ENCODE measurements at places on chromosomes 2 and 18. TPM values are rescaled to one million over a fixed set of nuclear protein-coding genes. Genes with fewer than 3 reads are reported as not detected.
A peak's percentile ranks its signal among the peaks of the same experiment; 100 is the strongest.

GRCh38 chr2:188295067-188295685 lies 3.5 kb downstream of the GULP1 start:
- DNase-seq = no peak

Gene TDRD15
- total RNA-seq = not detected

GRCh38 chr2:220215785-220216184 lies 588.4 kb downstream of the SLC4A3 start:
- DNase-seq = no peak

DNA sequence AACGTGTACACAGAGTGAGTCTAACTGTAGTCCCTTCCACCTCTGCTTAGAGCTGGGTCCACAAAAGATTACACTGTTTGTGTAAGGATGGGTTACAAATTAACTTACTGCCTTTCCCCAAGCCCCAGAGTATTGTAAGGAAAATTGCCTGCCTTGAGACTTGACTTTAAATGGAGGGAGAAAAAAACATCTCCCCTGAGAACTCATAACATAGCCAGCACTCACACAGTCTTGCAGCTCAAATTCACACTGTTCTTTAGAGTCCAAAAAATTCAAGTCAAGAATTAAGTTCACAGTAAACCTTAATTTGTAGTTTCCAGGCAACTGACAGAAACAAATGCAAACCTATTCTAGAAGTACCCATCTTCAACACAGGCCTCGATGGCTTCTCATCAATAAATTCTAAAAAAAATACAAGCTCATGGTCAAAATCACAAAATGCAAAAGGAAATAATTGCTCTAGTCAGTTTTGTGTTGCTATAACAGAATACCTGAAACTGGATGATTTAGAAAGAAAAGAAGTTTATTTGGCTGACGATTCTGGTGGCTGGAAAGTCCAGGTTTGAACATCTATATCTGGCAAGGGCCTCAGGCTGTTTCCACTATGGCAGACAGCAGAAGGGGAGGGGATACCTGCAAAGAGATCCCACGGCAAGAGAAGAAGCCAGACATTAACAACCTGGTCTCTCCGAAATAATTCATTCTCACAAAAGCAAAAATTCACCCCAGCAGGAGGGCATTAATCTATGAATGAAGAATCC lies 34.6 kb upstream of the TMEM17 start:
- no peak for DNase-seq

Gene ING5
- 26.4 TPM for total RNA-seq

DNA sequence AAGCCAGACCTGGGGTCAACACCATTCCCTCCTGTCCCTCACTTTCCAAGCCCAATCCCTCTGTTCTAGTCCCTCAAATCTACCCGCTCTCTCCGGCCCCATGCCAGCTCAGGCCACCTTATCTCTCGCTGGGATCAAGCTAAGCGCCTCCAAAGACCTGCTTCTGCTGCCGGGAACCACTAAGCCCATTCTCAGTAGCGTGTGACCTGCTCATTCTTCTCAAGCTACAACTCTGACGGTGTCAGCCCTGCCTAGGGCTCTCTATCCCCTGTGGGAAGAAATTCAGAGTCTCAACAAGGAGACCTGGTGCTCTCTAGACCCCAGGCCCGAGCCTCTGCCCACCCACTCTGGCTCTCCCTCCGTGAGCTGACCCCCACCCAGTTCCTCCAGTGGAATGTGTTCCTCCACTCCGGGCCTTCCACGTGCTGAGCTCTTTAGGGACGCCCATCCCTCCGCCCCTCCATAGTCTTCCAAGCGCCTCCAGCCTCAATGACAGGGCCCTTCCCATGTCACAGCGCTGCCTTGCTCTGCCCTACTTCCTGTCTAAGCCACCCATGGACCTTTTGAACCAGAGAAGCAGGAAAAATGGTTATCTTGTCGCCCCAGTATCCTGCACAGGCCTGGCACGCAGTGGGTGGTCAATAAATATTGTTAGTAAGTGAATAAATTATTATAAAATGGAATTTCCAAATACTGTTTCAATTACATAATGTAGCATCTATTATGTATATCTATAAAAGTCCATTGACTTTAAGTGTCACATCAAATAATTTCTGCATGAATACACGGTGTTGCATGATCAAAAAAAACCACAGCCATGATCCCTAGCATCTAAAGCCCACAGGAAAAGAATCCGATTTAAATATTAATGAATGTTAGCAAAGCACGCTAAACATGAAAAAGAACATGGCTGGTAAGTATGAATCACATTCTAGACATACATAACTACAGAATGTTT lies 127.6 kb downstream of the ZNF516 start:
- DNase-seq = no peak

DNA sequence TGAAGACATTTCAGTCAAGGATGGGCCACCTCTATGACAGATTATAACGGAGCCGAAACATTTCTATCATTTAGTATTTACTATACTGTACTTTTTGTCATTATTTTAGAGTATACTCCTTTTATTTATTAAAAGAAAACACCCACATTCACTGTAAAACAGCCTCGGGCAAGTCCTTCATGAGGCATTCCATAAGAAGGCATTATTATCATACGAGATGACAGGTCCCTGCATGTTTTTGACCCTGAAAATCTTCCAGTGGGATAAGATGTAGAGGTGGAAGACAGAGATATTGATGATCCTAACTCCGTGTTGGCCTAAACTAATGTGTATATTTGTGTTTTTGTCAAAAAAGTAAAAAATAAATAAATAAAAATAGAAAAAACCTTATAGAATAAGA lies 245.0 kb downstream of the MTX2 start:
- DNase-seq = no peak

- peak; percentile 51 for DNase-seq
Observed at GRCh38 chr2:128306081-128306930, 12.4 kb downstream of the HS6ST1 start.

- DNase-seq = no peak
Observed at GRCh38 chr2:70668432-70668831, 99.6 kb downstream of the ADD2 start.

- no peak for DNase-seq
Observed at GRCh38 chr2:146370826-146371225, 1474.0 kb upstream of the ACVR2A start.

Gene PAX3
- total RNA-seq = not detected

DNA sequence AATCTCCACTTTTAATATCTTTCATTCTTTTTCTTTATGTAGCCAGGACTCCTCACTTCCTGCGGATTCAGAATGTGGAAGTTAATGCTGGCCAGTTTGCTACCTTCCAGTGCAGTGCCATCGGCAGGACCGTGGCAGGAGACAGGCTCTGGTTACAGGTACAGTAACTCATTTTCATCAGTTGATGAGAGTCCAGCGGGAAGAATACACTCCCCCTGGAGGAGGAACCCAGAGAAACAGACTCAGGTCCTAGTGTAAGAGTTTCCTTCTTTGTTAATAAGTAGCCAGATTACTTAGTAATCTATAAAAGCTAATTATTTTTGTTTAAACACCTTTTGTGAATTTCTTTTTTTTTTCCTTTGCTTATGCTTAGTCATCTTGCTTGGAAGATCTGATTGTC lies 359.4 kb downstream of the PTPRM start:
- no peak for DNase-seq

DNA sequence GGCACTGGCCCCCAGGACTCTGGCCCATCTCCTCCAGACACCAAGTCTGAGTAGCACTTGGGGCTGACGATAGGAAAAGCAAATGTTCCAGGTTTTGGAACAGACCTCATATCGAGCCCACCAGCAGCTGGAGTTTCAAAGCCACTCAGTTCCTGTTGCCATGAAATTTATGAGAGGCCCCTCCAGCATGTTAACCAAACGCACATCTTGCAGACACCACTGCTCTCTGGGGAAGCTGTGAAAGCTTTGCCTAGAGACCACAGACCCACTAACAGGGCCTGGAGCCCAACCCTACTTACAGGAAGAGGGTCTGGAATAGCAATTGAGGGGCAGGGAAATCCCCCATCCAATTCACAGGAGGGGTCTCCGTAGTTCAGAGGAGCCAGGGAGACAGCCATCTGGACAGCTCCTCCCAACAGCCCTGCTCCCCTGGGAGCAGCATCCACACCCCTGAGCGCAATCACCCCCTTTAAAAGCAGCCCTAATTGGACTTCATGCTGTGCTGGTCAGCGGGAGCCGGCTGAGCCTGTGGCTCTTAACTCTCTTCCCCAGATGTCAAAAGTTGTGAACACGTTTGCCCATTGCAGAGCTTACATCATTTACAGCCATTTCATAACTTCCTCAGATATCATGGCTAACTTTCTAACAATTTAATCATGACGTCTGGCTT lies 81.3 kb downstream of the TGFA start:
- no peak for DNase-seq

- DNase-seq = peak; percentile 27
Observed at GRCh38 chr2:43051338-43051737, 175.1 kb downstream of the ZFP36L2 start.

- no peak for DNase-seq
Observed at GRCh38 chr2:225027061-225027762, 15.1 kb downstream of the DOCK10 start.

DNA sequence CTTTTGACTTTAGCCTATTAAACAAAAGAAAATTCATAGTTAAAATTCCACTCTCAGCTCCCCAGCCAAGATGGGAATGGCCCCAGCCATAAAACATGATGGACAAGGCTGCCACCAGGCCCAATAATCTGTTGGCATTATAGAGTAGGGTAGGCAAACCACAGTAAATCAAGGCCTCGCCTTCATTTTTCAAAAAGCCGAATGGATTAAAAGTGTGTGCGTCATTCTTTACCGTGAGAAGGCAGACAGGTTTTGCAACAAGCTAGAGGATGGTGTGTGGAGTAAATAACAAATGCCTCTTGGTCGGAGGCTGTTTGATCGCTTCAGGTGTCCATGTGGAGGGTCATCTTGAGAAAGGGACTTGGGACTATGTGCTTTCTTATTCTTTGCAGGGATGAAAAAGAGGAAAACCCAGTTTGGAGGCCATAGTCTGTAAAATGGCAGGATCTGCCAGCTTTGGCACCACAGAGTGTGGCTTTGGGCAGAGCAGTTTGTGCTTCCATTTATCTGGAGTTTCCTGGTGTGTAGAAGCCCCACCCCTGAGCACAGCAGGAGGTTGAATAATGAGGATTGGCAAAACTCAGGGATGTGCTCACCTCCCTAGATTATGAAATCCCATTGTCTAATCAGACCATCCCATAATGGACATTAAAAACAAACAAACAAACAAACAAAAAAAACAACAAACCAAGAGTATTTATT lies 57.1 kb upstream of the ITGB6 start:
- DNase-seq = peak; percentile 23

GRCh38 chr2:162538967-162539366 lies 195.0 kb downstream of the GCA start:
- DNase-seq = no peak

GRCh38 chr18:50099725-50100407 lies 95.1 kb downstream of the MYO5B start:
- peak; percentile 20 for DNase-seq

GRCh38 chr18:43589611-43590151 lies 312.4 kb upstream of the SYT4 start:
- no peak for DNase-seq

- no peak for DNase-seq
Observed at GRCh38 chr2:4840791-4841190, 851.4 kb upstream of the SOX11 start.

- DNase-seq = peak; percentile 47
Observed at GRCh38 chr18:31819106-31819924, 58.6 kb upstream of the SLC25A52 start.

Gene BCL11A
- total RNA-seq = 0.65 TPM

DNA sequence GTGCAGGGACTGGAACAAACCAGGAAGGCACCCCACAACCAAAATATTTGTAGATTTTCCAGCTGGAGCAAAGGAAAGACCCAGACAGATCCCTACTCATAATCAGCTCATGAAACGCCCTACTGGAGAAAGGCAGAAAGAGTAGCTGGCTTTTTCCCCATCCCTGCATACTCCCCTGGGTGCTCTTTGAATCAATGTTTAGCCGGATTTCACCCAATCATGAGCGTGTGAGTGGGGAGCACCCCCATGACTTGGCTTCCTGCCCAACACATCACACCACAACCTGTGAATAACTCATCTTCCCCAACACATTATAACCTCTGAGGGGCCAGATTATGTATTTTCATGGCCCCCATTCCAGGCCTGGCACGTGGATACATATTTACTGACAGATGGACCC lies 35.1 kb upstream of the SLC14A1 start:
- no peak for DNase-seq

DNA sequence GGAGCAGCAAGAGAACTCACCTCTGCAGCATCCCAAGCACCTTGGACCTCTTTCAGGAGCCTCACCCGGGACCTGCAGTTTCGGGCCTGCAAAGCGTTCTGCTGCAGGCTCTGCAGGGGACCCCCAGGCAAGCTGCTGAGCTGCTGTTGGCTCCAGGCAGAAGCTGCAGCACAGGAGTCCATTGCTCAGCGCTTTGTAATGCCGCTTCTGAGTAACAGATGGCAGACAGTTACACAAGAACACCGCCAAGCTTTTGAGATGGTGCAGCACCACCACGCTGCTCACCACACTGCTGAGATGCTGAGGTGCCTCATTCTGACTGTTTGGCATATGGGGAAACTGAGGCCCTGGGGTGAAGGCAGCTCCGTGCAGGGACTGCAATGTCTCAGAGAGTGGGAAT lies 1.9 kb upstream of the GALNT14 start:
- DNase-seq = no peak

DNA sequence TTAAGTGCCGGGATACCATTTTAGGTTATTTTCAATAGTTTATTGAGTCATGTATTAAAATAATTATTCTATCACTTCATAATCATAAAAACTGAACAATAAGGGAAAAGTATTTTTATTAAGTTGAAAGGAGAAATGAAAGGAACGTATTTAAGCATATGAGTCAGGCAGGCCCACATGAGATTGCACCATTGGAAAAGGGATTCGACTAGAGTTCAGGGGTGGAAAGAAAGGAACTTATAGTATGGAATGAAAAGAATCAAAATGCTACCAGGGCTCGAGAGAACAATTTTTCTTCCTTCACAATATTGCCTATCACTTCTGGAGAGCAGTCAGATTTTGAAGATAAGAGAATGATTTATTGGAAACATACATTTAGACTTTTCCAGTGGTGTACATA lies 516.5 kb upstream of the NETO1 start:
- no peak for DNase-seq

Gene CYS1
- total RNA-seq = under 0.01 TPM

Gene PLGLB1
- 1.4 TPM for total RNA-seq

Gene REEP1
- 14.5 TPM for total RNA-seq

- peak; percentile 93 for DNase-seq
Observed at GRCh38 chr2:158998551-158999248, 30.3 kb downstream of the TANC1 start.

- peak; percentile 7 for DNase-seq
Observed at GRCh38 chr2:97950329-97951154, 45.2 kb downstream of the TMEM131 start.

- DNase-seq = no peak
Observed at GRCh38 chr18:62625019-62625418, 90.3 kb upstream of the PHLPP1 start.
